ENCODE measurements at places on chromosomes 11 and 22.

GRCh38 chr11:110176366-110177085, 83.3 kb downstream of the ZC3H12C start:
- no peak for DNase-seq

- no peak for DNase-seq
Measured at GRCh38 chr11:43944761-43945311, 2.4 kb downstream of the C11orf96 start.

DNA sequence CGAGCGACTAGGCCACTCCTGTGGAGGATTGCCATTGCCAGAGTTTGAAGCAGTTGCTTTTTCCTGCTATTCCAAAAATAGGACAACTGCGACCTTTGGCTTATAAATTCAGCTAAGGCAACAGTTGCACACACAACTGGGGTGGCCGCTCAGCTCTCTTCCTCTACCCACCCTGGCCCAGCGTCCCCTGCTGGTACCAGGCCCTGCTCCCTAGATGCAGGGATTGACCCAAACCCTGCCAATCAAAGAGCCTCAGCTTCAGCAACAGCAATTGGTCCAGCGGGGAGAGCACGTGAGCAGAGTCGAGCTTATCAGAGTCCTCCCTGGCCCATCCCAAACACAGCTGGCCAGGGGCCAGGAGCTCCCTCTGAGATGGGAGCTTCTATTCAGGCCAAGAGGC, 22.0 kb upstream of the CABP2 start:
- DNase-seq: no peak

GRCh38 chr11:6737872-6738466, 33.8 kb downstream of the OR2AG2 start:
- no peak for DNase-seq

DNA sequence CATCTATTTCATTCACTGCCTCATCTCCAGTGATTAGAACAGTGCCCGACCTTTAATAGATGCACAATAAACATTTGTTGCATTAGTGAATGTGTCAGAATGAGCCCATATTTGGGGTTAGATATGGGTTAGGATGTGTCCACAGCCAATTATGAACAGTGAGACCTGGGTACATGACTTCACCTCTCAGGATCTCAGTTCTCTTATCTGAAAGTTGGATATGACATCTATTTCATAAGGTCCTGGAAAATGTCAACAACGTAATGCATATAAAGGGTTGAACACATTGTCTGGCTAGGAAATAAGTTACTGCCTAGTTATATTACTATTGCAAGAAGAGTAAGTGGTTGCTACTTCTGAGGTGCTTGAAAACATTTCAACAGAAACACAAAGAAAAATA, 79.7 kb upstream of the LDLRAD3 start:
- DNase-seq: no peak

DNA sequence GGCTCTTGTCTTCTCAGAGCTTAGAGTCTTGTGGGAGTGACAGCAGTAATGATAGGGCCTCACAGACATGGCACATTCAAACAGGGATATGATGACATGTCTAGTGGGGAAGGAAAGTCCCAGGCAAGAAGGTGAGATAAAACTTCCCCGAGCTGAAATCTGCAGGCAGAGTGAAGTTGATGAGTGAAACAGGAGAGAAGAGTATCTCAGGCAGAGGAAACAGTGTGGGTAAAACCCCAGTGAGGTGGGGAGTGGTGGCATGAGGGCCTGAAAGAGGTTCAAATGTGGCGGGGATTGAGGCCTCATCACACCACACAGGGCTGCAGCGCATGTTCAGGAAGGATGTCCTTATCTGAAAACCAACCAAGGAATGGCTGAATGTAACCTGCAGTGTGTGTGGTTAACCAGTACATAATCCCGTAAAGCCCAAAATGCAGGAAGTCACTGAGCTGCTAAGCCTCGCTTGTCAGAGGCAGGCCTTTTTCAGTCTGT, 153.8 kb upstream of the E2F8 start:
- DNase-seq: no peak

- peak; percentile 22 for DNase-seq
Measured at GRCh38 chr11:94450048-94450447, 43.6 kb downstream of the MRE11 start.

DNA sequence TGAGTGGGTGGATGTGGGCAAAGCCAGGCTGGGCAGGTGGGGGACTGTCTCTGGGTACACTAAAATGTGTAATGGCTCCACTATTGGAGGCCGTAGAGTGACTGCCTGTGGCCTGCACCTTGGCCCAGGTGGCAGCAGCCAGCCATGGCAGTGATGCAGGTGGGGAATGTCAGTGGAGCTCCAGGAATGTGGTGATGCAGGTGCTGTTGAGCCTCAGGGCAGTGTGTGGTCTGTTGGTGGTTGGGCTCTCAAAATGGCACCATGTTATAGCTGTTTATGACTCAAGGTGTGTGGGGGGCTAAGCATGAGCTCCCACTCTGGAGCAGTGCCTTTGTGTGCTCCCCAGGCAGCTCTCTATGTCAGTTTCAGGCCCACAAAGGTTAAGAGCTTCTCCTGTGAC, 40.2 kb upstream of the CCDC90B start:
- no peak for DNase-seq

DNA sequence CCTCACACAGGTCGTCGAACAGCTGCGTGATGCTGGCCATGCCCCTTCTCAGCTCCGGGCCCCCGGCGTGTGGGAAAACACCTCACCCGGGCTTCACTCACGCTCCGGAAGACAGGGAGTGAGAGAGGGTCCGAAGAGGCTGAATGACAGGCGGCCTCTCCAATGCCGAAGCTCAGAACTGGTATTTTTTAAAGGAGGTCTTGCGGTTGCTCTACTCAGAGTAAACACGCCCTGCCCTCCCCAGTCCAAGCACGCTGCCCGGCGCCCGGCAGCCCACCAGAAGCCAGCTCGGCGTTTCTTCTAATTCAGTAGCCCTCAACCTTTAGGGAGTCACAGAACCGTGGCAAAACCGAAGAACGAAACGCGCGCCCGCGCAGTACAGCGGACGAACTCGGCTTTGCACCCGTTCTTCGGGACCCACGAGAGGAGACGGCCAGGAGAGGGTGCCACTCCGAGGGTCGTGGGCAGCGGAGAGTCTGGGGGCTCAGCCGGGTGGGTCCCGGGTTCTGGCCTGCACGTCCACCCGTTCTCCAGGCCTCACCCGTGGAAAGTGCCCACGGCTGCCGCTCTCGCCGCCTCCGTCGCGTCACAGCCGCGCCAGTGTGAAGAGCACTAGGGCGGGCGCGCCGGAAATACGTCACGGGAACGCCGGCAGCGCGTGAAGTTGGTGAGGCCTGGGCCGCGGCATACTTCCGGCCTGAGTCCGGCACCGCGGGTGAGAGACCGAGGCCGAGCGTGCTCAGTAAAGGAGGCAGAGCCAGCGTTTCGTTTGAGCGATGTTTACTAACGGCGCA, at the start of gene TUBGCP6:
Gene TUBGCP6, minus strand, starts transcription at position 604 of the 794 bp plus-strand sequence. Its CDS starts 564 bp downstream, at position 40.
- DNase-seq: peak; percentile 71

- DNase-seq: peak; percentile 28
Measured at GRCh38 chr11:126419801-126420697, 64.6 kb downstream of the ST3GAL4 start.

DNA sequence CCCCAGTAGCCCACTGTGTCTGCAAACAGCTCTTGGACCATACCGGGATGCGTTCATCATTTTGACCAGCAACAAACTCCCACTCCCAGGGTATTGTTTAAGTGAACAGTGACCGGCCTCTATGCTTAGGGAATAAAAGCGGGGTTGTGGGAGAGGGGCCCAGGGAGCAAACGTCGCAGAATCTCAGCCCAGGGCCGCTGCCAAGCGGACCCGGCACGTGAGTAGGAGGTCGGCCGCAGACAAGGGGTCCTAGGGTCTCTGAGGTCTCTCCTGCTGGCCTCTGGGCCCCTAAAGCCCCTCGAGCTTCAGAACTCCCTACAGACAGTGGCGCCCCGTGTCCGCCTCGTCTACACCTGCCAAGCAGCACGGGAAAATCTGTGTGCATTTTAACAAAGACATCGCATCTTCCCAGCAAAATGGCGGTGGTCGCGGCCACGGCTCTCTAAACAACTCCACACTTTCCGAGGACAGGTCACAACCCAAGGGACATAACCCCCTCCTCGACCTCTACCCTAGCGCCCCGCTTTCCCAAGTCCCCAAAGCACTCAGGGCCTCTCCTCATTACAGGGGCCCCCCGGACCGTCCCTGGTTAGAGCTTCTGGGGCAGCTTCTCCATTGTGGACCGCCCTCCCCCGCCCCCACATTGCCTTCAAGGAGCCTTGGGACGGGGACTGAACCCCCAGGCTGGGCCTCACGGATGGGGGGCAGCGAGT, 3.9 kb upstream of the GCAT start:
- no peak for DNase-seq

DNA sequence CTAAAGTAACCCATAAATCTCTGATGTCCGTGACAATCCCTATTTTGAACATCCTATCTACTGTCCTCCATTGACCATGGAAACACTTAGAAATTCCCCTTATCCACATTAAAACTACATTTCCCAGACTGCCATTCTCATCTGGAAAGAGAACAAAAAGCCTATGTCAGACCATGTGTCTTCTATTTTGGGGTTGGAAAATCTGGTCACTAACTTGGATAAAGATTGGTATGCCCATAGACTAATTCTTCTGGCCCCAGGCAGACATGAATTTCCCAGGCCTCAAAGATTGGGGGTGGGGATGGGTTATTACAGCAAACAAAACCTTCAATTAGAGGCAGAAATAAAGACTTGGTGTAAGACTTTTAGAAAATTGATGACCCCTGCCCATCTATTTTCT, 30.9 kb upstream of the CREB3L1 start:
- peak; percentile 52 for DNase-seq

DNA sequence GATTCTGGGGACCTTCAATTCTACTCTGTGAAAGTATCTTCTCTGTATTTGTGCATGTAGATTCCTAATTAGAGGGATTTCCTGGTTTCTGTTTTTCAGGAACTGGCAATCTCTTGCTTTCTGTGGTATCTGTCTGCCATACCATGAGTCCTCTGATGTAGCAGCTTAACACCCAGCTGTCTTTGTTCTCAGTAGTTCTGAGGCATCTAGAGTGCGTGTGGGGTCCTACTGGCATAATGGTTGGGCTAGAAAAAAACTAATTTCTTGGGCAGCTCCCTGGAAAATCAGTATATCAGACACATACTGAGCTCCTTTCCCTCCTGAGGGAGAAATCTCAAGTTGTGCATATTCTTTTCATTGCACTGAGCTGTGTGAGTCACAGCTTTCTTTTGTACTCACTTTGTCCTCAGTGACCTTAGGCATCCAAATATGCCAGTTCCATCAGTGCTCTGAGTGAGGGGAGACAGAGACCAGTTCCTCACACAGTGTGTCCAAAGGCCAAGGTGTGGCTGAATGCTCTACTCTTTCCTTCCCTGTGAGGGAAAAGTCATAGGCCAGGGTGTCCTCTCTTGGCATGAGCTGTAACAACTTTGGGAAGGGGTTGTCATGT, 35.5 kb upstream of the SLC22A24 start:
- DNase-seq: no peak

DNA sequence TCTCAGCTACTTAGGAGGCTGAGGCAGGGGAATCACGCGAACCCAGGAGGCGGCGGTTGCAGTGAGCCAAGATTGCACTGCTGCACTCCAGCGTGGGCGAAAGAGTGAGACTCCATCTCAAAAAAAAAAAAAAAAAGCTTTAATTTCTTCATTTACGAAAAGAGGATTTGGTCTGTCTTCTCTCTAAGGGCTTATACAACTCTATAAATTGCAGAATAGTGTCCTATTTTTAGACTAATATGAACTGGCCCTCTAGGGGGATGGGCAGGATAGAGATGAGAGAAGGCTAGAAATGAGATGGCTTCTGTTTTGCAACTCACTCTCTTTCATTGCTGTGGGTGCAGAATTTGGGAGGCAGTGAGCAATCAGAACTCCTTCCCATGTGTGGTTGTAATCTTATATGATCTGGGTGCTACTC, 11.3 kb downstream of the MAML2 start:
- DNase-seq: no peak

DNA sequence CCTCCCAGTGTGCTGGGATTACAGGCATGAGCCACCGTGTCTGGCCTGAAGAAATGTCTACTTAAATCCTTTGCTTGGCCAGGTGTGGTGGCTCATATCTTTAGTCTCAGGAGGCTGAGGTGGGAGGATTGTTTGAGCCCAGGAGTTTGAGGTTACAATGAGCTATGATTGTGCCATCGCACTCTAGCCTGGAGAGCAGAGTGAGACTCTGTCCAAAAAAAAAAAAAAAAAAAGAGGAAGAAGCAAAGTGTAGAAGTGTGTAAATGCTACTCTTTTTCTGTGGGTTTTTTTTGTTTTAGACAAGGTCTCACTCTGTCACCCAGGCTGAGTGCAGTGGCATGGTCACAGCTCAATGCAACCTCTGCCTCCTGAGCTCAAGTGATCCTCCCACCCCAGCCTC, 6.4 kb upstream of the ATG16L2 start:
- DNase-seq: no peak

All from fibroblast of skin of left quadriceps (primary cell).